Right cardiac atrium (tissue), 5 donors: ENCODE measurements at places on chromosomes 5 and 9. TPM values are rescaled to one million over a fixed set of nuclear protein-coding genes. Genes with fewer than 3 reads are reported as not detected.

DNA sequence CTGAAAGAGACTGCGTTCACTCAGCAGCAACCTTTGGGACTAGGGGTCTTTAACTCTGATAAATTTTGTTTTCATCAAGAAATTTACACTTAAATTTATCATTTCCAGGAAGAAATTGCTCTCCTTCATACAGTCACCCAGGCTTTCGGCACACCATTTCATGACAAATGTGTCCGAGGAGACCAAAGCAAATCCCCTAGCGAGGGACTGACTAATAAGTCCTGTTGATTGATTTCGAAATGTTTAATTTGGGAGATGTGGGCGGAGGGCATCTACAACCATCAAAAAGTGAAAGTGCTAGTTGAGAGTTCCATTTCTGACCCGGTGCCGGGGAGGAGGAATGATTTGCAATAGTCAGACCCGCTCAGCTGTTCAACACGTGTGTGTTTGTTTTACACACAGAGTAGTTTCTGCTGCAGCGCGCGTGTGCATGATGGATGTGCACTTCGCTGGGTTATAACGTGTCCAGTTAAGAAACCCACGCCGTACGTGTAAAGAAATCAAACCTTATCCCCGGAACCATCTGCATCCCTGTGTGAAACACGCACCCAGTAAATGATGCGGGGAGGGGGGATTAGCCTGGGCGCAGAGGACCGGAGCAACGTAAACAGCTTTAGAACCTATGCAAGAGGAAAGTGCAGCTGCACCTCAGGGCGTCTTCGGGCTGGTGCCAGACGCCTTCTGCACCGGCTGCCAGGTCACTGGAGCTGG, 845 bp upstream of the NR4A3 start:
- peak; percentile 76 for DNase-seq

DNA sequence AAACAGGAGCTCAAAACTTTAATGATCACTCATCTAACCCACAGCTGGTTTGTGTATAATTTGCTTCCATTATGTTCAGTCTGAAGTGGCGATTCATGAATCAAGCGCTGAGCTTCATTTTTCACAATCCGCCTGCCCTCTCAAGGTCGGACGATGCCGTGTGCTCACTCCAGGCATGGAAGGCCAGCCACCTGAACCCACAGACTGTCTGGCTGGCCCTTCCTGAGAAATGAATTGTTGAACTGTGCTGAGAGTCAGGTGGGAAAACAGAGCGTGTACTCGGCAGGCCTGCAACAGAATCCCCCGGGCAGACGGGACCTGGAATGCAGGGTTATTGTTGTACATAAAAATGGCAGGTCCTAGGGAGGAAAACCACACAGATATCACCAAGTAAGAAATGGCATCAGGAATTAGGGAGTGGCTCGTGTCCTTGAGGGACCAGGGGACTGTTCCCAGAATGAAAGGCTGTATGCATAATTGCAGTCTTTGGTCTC, 375.7 kb downstream of the IRX2 start:
- DNase-seq, result no peak

GRCh38 chr5:133387091-133387490, 225.2 kb downstream of the FSTL4 start:
- DNase-seq, result no peak

Gene MYMK
- not detected for polyA plus RNA-seq

Gene IL31RA
- not detected for polyA plus RNA-seq
